ENCODE measurements at places on chromosomes 3 and 15.

DNA sequence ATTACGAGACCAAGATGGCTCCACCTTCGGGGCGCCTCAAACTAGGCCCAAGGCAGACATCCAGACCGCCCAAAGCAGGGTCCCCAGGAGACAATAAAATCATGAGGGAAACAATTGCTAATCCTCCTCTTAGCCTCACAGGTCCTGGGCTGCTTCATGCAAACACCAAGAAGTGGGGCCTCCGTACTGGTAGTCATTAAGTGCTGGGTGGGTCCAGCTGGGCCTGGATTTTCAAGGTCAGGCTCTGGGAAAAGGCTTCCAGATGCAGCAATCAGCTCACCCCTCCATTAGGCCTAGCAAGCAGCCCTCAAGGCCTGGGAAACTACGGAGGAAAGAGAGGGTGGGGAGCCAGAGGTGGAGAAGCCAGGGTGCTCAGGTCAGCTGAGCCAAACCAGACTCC is 634 bp downstream of the FBXL22 start:
- peaks cover 18% of the 10 kb centered on the region for H3K4me1 ChIP-seq
- peaks cover 2% of the 10 kb centered on the region for H3K36me3 ChIP-seq
- DNase-seq = no peak
- H3K27ac ChIP-seq = no peak overlapping the region

- no peak for DNase-seq
- H3K4me3 ChIP-seq = no peak overlapping the region
- no peaks in the 10 kb centered on the region for H3K27me3 ChIP-seq
- peaks cover 18% of the 10 kb centered on the region for H3K4me1 ChIP-seq
These were observed 30.6 kb downstream of the CRTC3 start for GRCh38 chr15:90560229-90560776.

DNA sequence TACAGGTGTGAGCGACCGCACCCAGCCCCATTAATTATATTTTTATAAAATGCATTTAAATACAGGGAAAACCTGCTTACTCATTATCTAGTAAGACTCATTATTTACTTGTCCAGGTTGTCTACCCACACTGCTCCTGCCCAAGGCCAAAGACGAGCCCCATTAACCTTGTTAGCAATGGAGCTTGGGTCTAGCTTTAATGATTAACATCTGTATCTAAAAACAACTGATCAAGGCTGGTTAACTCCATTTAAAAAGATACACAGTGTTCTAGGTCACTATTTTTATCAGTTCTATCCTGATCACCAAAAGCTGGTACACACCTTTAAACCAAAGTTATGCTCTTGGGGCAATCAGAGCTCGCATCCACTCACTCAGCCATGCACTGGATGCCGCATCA is 10.4 kb upstream of the NCKIPSD start:
- H3K36me3 ChIP-seq = peaks cover 32% of the 10 kb centered on the region
- no peak overlapping the region for H3K4me3 ChIP-seq
- DNase-seq = no peak
- H3K4me1 ChIP-seq = peaks cover 11% of the 10 kb centered on the region
- no peaks in the 10 kb centered on the region for H3K27me3 ChIP-seq
- peak overlapping the region; percentile 8 for H3K27ac ChIP-seq

DNA sequence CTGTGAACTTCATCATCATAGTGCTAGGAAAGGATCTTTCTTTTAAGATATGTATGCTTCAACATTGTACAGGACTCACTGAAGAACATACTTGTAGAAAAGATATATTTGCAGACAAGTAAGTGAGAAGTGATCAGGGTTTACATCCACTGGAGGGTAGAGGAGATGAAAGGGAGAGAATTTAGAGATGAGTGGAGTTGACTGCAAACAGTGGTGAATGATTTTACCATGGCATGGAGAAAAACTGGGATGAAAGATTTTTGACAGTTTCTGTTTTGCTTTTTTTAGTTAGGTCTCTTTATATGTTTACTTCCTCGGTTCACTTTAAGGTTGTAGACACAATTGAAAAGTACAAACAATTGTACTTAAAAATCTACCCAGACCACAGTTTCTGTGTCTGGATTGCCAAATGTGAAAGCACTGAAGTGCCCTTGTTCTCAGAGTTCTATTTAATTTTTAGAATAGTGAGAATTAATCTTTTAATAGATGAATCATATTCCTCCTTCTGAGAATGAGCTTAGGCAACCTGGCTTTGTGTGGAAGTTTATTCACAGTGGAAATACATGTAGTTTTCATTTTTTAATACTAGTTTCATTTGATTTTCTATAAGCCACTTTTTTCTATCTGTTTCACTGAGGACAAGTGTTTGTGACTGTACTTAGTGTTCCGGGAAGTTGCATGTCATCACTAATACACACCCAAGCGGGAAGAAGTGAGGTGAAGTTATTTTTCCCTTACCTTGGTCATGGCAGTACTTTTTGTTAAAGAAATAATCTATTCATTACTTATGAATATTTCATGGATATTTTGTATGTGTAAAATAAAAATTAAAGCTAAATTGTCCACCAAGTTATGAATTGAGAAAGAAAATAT is 1.8 kb upstream of the GPR171 start:
- H3K27me3 ChIP-seq = no peaks in the 10 kb centered on the region
- no peak overlapping the region for H3K4me3 ChIP-seq
- H3K4me1 ChIP-seq = peaks cover 2% of the 10 kb centered on the region
- DNase-seq = no peak
- no peaks in the 10 kb centered on the region for H3K36me3 ChIP-seq

DNA sequence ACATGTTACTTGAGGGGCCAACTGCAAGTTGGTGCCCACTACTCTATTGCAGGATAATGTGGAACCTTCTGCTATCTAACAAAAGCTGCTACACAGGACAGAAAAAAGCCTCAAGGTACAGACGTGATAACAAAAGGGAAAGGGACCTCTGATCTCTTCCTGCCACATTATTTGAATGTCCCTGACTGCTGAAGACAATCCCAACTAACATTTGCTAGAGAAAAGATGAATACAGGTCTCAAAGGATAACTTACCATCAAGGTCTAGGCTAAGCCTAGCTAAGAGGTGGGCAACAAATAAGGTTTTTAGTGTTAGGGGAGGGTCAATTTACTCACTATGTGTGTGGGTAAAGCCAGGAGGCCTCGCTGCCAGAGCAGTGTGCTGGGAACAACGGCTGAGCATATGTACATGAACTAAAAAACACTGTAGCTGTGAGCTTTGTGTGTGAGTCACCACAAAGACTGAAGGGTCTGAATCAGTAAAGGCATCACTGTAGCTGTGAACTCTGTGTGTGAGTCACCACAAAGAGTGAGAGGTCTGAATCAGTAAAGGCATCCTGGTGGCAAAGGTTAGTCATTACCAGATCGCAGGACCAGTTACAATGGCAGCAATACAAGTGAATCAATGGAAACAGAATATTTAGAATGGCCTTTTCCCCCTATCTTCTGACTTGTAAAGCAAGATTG is 111.7 kb downstream of the LMLN start:
- peaks cover 2% of the 10 kb centered on the region for H3K4me1 ChIP-seq
- H3K27ac ChIP-seq = no peak overlapping the region
- peak; percentile 51 for DNase-seq
- H3K4me3 ChIP-seq = no peak overlapping the region

DNA sequence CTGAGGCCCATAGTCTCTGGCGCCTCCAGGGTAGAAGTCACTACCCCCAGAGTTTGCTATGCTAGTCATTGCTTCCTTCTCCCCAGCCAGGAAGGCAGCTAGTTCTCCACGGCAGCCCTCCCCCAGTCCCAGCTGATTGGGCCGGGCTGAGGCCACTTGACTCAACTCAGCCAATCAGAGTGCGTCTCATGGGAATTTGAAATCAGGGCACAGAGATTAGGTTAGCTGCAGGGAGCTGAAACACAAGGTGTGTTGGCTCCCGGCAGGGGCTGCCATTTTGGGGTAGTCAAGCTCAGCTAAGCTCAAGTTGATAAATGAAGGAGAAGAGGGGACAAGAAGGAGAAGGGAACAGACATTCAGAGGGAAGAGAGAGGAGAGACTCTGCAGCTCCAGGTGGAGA is 32.8 kb downstream of the LINGO1 start:
- no peak overlapping the region for H3K27ac ChIP-seq
- H3K27me3 ChIP-seq = no peaks in the 10 kb centered on the region
- H3K36me3 ChIP-seq = no peaks in the 10 kb centered on the region
- H3K4me1 ChIP-seq = peaks cover 25% of the 10 kb centered on the region
- no peak for DNase-seq

DNA sequence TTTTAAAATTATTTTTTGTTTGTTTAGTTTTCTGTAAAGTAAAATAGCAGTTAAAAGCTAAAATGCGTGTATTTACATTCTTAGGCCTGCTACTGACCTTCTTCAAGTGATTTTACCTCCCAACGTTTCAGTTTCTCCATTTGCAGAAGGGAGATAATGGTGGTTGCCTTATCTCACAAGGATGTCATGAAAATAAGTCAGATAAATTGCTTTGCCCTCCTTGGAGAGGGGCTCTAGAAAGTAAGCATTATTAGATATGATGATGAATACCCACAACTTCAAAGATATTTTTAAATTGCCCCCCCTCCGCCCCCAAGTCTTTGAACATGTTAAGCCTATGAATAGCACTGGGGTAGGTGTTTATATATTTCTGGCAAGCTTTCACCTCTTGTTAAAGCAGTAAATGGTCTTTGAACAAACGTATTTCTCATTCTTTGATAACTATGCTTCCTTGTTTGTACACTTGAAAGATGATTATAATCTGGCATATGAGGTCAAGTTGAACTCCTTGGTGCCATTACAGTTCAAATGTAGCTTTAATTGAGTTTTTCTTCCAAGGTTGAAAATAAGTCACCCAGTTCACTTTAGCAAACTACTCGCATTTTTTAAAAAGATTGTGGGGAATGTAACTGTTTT is 6.4 kb downstream of the TERC start:
- H3K27me3 ChIP-seq = no peaks in the 10 kb centered on the region
- no peaks in the 10 kb centered on the region for H3K4me1 ChIP-seq
- no peak overlapping the region for H3K4me3 ChIP-seq

- H3K27ac ChIP-seq = no peak overlapping the region
- DNase-seq = no peak
- H3K27me3 ChIP-seq = no peaks in the 10 kb centered on the region
- H3K4me3 ChIP-seq = no peak overlapping the region
- H3K36me3 ChIP-seq = no peaks in the 10 kb centered on the region
- peaks cover 30% of the 10 kb centered on the region for H3K4me1 ChIP-seq
These were observed 55.0 kb downstream of the FLNB start for GRCh38 chr3:58063022-58063815.

DNA sequence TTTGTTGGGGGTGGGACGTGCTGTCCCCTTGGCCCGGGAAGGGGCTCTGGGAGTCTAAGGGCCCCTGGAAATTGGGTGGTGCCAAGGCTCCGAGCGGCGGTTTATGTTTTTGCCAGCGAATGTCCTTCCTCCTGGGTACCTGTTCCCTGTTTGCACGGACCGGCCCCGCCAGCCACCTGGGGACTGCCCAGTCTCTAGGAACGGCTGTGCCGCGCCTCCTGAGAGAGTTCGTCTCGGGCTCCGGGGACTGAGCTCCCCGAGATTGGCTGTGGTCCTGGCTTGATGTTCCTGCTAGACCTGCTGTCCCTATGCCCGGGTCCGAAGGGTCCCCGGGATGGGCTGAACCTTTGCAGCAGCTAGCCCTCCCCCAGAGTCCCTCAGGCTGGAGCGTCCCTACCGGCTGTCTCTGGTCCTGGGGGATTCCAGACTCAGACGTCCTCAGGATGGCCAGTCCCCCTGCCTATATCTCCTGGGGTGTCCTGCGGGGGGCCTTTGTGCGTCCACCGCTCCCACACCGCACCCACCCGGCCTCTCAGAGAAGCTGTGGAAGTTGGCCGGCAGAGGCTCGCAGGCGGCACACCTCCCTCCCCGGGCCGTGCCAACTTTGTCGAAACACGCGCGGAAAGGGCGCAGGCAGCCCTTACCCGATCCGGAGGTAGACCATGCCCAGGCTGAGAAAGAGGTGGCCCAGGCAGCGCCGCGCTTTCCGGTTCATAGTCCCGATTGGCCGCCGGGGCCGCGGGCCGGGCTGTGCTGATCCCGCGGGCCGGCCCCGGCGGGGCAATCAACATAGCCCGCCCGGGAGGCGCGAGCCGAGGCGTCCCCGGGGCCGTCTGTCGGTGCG is 547 bp downstream of the WNT7A start:
- H3K36me3 ChIP-seq = no peaks in the 10 kb centered on the region
- peaks cover 20% of the 10 kb centered on the region for H3K27me3 ChIP-seq
- H3K27ac ChIP-seq = no peak overlapping the region
- peak; percentile 23 for DNase-seq
- peaks cover 8% of the 10 kb centered on the region for H3K4me1 ChIP-seq
- peak overlapping the region; percentile 55 for H3K4me3 ChIP-seq

- H3K27ac ChIP-seq = no peak overlapping the region
- no peaks in the 10 kb centered on the region for H3K4me1 ChIP-seq
- H3K27me3 ChIP-seq = peaks cover 26% of the 10 kb centered on the region
- DNase-seq = no peak
These were observed 81.6 kb upstream of the CHMP2B start for GRCh38 chr3:87145553-87145952.

DNA sequence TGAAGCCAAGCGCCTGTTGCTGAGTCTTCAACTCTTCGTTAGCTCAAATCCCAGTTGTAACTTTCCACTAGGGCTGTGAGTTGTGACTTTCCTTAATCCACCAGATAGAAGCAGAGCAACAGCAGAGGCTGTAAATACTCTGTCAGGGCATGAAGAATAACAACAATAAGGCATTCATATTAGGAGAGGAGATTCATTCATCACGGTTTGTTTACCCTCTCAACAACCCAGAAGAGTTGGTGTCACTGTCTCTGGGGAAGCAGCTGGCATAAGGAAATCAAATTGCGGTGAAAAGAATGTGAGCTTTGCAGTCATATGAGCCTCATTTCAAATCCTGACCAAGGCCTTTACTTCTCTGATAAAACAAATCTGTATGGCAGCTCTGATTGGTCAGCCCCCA is 184.8 kb downstream of the SHQ1 start:
- no peak overlapping the region for H3K27ac ChIP-seq
- peaks cover 3% of the 10 kb centered on the region for H3K4me1 ChIP-seq
- DNase-seq = no peak

DNA sequence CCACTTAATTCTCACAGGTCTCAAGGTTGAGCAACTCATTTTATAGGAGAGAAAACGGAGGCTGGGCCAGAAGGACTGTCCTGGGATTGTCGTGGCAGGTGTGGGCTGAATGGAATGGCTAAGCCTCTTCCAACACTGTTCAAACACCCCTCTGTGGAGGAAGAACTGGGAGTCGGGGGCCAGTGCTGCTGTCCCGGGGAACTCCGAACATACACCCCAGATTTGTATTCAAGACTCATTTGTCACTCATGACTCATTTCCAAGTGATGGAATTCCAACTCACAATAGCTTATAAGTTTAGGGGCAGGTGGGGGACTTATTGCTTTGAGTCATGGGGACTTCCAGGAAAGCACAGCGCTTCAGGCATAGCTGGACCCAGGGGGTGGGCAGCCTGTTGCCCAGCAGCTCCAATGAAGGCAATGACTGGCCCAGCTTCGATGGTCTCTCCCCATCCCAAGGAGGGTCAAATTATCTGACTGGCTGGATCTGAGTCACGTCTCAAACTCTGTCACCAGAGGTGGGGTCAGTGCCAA is 72.5 kb downstream of the TM2D3 start:
- no peaks in the 10 kb centered on the region for H3K36me3 ChIP-seq
- no peak overlapping the region for H3K27ac ChIP-seq
- H3K27me3 ChIP-seq = no peaks in the 10 kb centered on the region
- H3K4me3 ChIP-seq = no peak overlapping the region

- DNase-seq = no peak
- no peak overlapping the region for H3K4me3 ChIP-seq
These were observed 79.4 kb upstream of the FAM98B start for GRCh38 chr15:38374556-38374955.
